Stimulated activated CD4-positive, alpha-beta T cell treated with anti-CD3 and anti-CD28 coated beads, Interleukin-4, amount 100 ng/mL, for 24 hours (primary cell): ENCODE measurements at places on chromosomes 7 and 10.
A peak's percentile ranks its signal among the peaks of the same experiment; 100 is the strongest.

GRCh38 chr10:97210543-97210960, 24.8 kb upstream of the SLIT1 start:
- peak; percentile 77 for DNase-seq

DNA sequence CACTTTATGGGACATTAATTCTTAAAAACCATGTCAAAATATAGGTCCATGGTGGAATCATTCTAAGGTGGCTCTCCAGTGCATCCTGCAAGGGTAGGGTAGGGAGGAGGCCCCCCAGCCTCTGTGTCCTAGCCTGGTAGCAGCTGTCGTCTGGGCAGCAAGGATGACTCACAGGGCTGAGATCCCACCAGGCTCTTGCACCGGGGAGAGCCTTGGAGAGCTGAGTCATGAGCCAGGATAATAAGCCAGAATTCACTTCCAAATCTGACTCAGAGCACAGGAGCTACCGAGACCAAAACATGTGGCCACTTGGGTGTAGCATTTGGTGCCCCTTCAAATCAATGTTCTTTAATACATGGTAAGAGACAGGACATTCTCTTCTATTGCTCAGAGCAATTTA, 298.5 kb downstream of the NEBL start:
- DNase-seq = no peak

DNA sequence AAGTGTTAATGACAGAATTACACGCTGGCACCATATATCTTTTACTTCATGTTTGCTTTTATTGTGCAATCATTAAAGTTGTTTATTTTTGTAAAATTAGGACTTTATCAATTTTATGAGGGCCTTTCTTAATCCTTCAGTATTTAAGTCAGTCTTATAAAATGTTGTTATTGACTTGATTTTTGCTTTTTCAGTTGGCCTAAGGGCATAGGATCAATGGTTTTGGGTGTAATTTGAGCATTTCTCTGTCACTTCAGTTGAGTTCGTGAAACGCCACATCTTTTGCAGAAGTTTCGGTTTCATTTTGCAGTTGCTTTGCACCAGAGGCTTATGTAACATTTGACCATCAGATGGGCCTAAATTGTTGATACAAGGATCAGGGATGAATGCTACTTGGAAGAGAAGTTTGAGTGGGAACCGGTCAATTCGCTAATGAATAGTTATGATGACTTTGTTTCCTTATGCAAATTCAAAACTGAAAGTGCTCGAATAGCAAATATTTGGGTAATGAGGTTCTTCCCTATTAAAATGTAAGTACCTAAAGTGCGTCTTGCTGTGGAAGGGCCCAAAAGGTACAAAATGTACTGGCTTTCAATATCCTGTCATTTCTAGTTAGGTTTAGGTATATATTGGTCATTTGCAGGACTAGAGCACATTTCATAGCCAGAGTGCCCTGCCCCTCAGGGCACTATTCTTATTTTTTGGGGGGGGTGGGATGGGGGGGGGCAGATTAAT, 340.9 kb downstream of the LRMDA start:
- DNase-seq = no peak

GRCh38 chr10:132117636-132118190, 52.0 kb downstream of the JAKMIP3 start:
- DNase-seq = no peak

- DNase-seq = no peak
Measured at GRCh38 chr7:129859183-129859582, 93.6 kb downstream of the UBE2H start.

GRCh38 chr7:93817004-93817403, 73.5 kb downstream of the TFPI2 start:
- no peak for DNase-seq

GRCh38 chr7:137966641-137967142, 35.2 kb downstream of the CREB3L2 start:
- DNase-seq = no peak

- no peak for DNase-seq
Measured at GRCh38 chr10:24153537-24153936, 55.4 kb upstream of the KIAA1217 start.

GRCh38 chr10:91410638-91411371, 661 bp downstream of the HECTD2 start:
- DNase-seq = peak; percentile 45

DNA sequence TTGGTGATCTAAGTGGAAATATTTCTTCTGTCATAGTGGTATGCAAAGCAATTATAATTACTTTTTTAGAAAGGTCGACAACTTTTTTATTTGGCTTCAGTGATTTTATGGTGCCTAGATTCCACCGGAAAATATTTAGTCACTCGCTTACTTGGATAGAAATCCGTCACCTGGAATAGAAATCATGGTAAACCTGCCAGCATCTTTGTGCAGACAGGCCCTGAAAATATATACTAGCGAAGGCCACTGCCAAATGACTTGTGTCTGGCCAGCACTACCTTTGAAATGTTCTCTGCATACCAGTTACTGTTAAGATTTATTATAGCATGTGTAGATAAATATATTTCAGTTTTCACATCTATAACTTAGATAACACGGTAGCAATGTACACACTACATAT, 226.4 kb downstream of the AGMO start:
- DNase-seq = no peak

GRCh38 chr7:139523199-139523941, at the start of gene CLEC2L:
Gene CLEC2L, plus strand, starts transcription at chr7:139523685. Its CDS starts 243 bp downstream, at chr7:139523928.
- DNase-seq = peak; percentile 6

DNA sequence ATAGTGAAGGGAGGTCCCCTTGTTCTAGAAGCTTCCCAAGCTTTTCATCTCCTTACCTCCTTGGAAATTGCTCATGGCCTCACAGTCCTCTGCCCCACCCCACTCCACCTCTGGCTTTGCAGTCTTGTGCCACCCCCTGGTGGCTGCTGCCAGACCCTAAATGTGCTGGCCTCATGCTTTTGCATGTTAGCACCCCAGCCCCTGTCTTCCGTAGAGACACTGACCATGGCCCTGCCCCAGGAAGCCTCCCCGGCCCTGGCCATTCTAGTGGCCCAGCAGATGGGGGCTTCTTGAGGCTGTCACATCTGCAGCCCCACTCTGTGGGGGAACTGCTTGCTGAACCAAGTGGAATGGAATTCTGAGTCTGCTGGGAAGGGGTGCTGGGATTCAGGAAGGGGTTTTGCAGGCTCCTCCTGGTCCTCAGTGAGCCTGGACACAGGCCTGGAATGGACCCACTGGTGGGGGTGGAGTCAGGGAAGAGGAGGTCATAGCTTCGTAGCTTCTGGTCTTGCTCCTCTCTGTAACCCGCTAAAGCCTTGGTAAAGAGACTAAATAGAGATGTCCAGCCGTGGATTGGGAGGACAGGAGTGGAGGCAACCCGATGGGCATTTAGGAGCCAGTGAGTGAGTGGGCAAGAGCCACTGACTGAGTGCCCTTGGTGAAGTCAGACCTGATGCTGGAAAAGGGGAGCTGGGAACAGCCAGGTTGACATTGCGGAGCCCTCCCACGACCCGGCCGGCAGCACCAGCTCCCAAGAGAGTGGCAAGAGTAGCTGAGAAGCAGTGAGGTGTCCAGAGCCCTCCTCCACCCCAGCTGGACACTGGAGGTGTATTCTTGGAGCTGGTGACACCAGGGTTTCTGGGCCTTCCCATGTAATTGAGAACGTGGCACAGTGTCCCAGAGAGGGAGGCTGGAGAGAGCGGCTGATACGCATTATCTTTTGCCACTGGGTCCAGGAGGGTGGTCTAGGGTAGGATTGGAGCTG, 20.9 kb downstream of the RAMP3 start:
- no peak for DNase-seq

- no peak for DNase-seq
Measured at GRCh38 chr10:77550378-77550777, 87.2 kb downstream of the KCNMA1 start.

DNA sequence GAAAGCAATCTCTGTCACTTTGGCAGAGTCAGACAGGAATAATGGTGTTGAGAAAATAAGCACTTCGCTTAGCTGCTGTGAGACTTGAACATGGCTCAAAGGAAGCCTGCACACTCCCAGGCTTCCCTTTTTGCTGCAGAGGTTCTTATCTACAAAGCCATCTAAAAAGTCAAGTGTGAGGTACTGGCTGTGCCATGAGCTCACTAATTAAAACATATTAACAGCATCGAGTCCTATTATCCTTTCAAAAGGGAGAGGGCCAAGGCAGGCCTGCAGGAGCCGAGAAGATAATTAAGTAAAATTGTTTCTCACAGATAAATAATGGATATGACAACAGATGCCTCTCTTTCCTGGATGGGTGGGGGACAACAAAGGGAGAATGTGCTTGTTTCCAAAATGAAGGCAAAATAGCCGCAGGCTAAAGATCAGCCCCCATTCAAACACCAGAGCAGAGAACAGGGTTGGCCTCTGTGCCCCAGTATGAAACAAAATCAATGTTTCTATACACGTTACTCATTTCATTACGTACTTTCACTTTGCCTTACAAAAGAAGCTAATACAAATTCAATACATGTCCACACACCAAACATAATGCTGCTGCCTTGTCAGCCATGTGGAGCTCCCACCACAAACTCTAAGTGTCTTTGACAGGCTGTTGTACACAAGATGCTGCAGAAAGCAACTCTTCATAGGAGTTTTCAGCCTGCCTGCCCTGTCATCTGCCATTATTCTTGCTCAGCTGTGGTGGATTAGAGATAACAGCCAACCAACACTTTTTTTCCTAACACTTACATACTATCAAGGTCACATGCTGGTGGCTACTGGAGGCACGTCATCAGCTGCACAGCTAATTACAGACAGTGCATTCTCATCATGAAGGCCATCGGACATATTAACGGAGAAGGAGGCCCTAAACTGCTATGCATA, 55.3 kb downstream of the ELAPOR2 start:
- no peak for DNase-seq

GRCh38 chr7:159141660-159142059, 3.0 kb downstream of the VIPR2 start:
- DNase-seq = no peak

GRCh38 chr7:1758028-1758858, 88.2 kb downstream of the ELFN1 start:
- DNase-seq = peak; percentile 14

DNA sequence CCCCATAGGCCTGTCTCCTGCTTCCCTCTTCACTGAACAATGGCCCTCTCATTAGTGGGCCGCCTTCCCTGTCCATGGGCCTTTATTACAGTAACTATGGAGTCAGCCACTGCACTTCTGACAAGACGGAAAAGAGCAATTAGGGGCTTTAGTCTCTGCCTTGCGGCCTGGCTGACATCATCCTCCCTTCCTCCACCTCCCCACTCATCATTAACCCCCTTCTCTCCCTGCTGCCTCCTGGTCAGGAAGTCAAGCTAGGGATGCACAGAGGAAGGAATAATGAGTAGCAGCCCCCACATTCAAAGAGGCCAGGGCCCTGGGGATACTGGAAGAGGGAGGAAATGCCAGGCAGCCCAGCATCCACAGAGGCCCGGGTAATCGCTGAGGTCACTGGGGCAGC, 101.6 kb upstream of the PLXNA4 start:
- DNase-seq = no peak

DNA sequence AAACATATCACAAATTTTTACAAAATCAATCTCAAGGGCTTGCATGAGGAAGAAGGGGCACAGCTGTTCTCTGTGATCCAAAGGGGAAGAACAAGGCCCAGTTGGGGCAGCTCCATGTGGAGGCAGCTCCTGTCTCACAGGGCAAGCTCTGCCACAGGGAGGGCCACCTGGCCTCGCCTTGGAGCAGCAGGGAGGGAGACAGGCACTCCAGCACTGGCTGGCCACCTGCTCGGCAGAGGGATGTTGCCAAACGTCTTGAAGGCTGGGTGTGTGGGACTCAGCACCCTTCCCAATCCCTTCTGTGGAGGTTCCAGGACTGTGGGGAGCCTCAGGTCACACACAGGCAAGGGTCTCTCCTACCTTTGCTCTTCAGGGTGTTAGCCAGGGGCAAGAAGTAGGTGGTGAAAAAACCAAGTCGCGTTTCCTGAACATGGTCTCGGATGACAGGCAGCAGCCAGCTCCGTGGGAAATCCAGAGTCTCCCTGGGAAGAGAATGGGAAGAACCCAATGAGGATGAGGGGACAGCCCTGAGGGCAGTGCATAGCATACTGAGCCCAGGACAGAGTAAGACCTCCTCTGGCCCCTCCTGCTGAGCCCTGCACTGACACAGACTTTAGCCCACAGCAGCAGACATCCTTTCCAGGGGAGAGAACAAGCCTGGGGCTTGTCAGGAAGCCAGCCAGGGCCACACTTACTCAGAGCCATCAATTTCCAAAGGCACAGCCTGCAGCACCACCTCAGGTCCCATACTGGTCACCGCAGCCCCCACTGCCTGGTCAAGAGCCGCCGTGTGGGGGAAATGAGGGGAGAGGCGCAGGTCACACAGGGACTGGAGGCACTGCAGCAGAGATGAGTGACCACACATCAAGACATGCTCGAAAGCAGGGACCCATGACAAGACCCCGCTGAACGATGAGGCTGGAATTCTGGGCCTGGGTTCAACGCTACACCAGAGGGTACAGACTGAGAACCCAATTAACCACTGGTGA, 21.9 kb downstream of the RRP12 start:
- no peak for DNase-seq

GRCh38 chr10:119253433-119254174, 46.2 kb downstream of the GRK5 start:
- peak; percentile 67 for DNase-seq

GRCh38 chr10:94645285-94645684, 38.2 kb upstream of the CYP2C18 start:
- DNase-seq = no peak

- no peak for DNase-seq
Measured at GRCh38 chr7:128453836-128454804, 1.6 kb upstream of the HILPDA start.

- DNase-seq = peak; percentile 97
Measured at GRCh38 chr10:75234017-75234682, 1.6 kb downstream of the COMTD1 start.

DNA sequence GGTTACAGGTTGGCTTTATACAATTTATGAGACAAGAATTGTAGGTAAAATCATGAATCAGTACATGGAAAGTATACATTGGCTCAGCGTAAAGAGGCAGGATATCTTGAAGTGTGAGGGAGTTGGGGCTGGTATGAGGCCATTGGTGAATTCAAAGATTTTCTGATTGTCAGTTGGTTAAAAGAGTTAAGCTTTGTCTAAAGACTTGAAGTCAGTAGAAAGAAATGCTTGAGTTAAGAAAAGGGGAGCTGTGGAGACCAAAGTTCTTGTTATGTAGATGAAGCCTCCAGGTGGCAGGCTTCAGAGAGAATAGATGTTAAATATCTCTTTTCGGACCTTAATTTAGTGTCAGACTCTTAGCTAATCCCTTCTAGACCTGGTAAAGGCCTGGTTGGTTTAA, 341.0 kb downstream of the GALNT17 start:
- no peak for DNase-seq

GRCh38 chr7:23012186-23012585, 1.7 kb downstream of the HYCC1 start:
- no peak for DNase-seq
